Stimulated activated CD8-positive, alpha-beta memory T cell treated with anti-CD3 and anti-CD28 coated beads, Interleukin-4, amount 100 ng/mL, for 1 hour (primary cell): ENCODE measurements at places on chromosomes 1 and 21.

- no peak for DNase-seq
Measured at GRCh38 chr1:156004843-156005584, 15.7 kb downstream of the SSR2 start.

DNA sequence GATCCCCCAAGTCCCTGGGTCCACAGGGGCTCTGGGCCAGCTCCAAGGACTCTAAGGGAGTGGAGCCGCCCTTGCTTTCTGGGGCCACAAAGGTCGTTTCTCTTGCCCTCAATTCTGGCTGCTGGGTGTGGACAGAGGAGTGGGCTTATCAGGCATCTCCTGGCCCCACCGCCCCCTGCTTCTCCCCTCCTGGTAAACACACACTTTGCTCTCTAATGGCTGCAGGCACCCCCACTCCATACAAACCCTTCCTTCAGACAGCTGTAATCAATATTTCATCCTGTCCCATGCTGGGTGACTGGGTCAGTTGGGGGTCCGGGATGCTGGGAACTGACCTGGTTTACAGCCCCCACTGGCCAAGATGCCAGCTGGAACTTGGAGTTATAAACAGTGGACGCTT, 67.5 kb downstream of the PRDM16 start:
- no peak for DNase-seq

- no peak for DNase-seq
Measured at GRCh38 chr1:153389401-153389800, 1.5 kb downstream of the S100A8 start.

DNA sequence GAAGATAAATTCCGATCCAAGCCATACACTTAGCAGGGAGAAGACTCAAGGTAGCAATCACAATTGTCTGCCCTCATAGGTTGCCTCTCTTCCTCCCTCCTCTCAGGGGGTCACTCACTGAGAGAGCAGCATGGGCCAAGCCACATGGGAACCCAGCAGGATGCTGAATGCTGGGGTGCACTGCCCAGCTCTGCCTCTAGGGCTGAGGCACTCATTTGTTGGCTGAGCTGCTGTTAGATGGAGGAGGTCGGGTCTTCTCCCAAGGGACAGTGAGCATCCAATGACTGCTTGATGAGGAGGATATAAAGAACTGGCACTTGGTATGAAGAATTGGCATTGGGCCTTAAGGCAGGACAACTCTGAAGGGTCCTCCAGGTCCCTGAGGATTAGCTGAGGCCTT, 418.8 kb downstream of the SIPA1L2 start:
- no peak for DNase-seq

DNA sequence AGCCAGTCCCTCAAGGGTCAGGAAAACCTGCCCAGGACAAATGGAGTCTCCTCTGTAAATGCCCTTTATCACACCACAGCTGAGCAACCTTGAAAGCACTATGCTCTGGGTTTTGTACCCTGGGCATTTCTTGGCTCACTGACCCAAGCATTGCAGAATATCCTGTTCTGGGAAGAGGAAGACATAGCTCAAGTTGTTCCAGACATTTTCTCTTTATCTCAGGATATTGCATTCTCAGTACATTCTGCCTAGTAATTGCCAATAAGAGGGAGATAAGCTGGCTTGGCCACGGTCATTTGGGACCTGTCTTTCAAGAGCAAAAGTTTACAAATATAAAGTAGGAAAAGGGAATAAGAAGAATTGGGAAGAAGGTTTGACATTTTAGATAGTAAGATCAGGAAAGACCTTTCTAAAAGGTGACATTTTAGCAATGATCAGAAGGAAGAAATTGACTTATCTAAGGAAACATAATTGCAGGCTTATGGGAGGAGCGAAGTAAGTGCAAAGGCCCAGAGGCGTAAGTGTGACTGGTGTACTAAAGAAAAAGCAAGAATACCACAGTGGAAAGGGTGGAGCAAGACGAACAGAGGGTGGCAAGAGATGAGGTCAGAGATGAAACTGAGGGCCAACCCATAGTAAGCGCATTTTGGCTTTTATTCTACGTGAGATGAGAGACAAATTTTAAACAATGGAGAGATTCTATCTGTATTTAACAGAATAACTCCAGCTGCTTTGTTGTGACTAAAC, 394.0 kb upstream of the CXADR start:
- DNase-seq: no peak

DNA sequence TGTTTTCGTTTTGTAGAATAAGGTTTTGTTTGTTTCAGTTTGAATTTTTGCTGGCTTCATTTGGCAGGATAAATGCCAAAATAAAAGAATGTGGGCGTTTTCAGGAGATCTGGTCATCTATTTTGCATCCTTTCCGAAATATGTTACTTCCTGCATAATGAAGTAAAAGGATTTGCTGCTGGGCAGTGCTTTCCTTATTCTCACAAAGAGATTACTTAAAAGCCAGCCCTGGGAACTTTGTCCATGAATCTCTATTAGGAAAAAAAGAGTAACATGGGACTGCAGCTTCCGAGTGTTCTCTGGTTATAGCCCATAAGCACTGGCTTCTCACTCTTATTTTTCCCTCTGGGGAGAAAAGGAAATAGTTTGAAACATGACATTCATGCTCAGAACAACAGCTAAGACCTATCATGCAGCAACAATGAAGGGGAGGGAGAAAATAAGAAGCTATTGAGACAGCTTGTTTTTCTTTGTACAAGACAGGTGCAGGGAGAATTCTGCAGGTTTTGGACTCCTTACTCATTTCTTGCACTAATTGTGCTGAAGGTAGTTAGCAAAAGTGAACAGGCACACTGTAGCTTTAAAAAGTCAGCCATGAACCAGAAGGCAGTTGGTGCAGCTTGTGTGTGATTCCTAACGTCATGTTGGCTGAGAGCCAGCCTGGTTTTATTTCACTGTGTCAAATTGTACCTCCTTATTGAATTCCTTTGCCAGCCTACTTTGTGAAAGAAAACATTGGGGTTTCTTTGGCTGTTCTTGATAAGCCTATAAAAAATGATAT, at the start of gene SAMD13:
TSS of gene SAMD13 (plus strand) at position 705 of the 781 bp plus-strand sequence. CDS start 1,527 bp downstream, outside the sequence.
- DNase-seq: no peak

DNA sequence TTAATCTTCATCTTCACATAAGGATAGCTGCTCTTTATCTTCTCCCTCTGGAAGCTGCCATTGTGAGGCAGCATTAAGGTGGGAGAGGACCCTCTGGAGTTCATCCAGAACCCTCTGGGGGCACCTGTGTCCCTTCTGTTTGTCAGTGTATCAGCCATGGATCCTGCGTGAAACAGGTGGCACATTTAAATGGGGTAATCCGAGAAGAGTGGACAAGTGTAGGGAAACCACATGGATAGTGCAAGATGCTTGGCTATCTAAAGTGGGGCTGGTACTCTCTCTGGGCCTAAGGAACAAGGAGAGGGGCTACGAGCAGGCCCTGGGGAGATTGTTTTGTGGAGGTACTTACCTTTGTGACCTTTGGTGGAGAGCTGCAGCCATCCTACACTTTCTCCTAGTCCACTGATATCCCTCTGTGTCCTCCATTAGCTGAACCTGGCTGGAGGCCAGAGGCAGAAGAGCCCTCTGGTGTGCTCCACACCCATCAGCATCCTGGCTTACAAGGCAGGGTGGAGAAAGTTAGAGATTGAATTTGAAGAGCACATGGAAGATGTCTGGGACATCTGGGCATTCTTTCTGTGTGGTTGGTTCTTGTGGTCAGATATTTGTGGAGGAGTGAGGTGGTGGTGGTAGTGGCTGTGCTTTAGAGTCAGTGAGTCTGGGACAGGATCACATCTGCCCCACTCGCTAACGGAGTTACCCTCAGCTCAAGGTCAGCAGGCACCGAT, 117.7 kb downstream of the FGGY start:
- no peak for DNase-seq

- no peak for DNase-seq
Measured at GRCh38 chr1:65421351-65422025, 1.0 kb downstream of the LEPR start.

DNA sequence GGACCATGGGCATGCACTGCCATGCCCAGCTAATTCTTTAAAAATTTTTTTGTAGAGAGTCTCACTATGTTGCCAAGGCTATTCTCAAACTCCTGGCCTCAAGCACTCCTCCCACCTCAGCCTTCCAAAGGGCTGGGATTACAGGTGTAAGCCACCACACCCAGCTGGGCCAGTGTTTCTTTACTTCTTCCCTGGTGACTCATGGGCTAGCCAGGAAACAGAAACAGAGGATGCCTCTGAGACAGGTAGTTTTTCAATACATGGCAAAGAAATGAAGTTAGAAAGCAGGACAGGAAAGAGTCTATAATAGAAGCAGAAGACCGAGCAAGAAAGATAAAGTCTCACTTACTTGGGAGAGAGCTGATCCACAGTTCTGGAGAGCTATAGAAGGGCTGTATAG, 7.6 kb upstream of the C1orf74 start:
- no peak for DNase-seq

DNA sequence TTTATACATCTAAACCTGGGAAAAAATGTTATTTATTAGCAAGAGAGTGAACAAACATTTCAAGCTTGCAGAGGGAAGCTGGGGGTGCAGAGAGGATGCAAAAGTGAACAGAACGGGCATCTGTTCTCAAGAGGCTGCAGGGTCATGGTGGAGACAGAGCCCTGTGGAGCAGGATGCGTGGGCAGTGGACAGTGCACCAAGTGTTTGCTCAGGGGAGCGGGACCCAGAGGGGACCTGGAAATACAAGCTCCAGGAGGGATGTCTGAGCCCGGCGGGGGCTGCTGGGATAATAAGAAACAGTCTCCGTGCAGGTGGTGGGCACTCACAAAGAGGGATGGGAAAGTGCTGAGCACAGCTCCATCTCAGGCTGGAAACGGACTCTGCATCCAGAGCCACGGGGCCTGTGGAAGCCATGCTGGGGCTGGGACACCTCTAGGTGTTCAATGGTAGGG, 105.3 kb upstream of the SLC45A1 start:
- DNase-seq: no peak

DNA sequence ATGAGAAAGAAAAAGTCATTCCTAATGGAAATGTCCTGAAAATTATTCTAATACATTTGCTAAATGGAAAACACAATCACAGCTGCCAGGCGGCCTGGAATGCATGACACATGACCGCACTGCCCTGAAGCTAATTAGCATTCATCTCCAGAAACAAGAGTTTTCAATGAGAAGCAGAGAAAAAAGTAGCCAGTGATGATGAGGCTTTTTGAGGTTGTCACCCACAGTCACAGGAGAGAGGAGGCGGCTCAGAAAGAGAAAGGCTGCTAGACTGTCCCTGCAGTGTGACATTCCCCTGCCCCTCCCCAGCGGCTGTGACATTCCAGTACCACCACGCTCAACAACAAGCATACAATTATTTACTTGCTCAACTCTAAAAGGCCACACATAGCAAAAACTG, 122.9 kb upstream of the KRTAP19-8 start:
- no peak for DNase-seq

GRCh38 chr1:182974506-182975191, 21.7 kb upstream of the SHCBP1L start:
- no peak for DNase-seq

DNA sequence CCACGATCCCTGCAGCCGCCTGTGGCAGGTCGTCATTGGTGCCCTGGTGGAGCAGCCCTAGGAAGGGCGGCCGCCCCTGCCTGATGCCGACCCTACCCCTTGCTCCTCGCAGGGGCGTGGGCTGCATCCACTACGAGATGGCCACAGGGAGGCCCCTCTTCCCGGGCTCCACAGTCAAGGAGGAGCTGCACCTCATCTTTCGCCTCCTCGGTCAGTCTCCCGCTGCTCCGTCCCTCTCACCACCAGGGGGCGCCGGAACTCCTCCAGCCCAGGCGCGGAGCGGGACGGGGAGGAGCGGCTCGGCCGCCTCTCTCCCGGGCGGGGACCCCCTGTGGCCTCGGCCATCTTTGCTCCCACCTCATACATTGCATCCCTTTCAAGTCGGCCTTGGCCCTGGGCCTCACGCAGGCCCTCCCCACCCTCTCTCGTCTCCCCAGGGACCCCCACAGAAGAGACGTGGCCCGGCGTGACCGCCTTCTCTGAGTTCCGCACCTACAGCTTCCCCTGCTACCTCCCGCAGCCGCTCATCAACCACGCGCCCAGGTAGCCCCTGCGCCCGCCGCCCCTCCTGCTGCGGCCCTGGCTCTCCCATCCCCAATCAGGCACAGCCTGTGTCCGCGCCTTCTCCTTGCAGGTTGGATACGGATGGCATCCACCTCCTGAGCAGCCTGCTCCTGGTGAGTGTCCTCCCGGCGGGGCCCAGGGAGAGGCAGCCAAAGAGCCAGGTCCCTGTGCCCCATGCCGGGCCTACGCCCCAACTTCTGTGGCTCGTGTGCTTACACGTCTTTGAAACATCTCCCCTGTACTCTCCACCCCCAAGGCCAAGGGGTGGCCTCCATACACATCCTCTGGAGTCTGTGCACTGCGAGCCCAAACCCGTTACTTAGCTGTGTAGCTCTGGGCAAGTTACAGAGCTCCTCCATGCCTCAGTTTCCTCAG, 24.7 kb downstream of the CDK18 start:
- DNase-seq: peak; percentile 74

DNA sequence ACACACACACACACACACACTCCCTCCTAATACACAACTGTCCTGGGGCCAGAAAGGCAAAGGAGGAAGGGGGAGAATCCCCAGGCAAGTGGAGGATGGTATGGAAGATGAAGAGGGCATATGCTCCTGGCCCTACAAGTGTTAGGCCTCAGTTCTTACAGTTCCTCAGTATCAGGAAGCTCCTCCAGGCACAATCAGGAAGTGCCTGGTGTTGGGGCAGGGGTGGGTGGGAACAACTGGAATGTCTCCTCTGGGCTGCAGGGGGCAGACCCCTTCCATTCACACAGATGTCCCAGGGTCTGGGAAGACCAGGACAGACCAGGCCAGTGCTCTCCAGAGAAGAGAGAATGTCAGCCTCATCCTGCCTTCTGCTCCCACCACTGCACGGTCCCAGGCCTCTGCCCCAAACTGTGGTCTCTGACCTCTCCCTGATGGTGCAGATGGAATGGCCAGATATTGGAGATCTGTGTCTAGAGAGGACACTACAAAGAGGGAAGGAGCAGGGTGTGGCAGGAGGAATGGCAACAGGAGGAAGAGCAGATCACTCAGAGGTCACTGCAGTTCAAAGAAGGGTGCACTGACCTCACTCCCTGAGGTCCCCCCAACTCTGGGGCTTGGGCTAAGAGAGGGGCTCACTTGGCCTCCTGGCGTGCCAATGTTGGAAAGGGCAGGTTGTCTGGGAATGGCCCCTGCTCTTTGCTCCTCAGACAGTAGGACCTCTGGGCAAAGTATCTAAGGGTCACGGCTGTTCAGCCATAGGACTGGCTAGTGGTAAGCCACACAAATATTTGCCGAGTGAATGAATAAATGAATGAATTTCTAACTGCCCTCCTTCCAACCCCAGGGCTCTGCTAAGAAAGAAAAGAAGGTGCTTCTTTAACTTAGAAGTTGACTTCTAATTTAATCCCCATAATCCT, 2.5 kb upstream of the DENND2D start:
- DNase-seq: no peak

GRCh38 chr1:202170726-202171125, 10.3 kb upstream of the PTPN7 start:
- no peak for DNase-seq
